GOT3 (cell line): ENCODE measurements at places on chromosomes 11 and 22.

DNA sequence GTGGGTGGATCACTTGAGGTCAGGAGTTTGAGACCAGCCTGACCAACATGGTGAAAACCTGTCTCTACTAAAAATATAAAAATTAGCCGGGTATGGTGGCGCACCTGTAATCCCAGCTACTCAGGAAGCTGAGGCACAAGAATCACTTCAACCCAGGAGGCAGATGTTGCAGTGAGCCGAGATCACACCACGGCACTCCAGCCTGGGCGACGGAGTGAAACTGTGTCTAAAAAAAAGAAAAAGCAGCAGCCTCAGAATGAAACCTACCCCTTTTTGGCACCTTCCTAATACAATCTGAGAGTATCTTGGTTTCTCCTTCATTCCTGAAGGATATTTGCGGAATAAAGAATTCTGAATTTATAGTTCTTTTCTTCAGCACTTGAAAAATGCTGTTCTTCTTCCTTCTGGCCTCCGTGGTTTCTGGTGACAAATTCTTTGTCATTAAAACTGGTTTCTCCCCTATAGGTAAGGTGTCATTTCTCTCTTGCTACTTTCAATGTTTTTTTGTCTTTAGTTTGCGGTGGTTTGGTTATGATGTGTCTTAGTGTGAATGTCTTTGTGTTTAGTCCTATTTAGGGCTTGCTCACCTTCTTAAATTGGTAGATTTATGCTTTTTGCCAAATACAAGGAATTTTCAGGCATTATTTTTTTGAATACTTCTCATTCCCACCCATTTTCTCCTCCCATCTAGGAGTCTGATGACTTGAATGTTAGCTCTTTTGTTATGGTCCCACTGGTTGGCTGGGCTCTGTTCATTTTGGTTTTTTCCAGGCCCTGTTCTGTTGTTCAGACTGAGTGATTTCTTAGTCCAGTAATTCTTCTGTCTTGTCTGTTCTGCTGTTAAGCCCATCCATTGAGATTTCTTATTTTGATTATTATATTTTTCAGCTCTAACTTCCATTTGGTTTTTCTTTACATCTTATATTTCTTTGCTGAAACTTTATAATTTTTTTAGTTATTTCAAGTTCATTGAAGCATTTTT lies 15.4 kb downstream of the ASRGL1 start:
- DNase-seq: no peak

DNA sequence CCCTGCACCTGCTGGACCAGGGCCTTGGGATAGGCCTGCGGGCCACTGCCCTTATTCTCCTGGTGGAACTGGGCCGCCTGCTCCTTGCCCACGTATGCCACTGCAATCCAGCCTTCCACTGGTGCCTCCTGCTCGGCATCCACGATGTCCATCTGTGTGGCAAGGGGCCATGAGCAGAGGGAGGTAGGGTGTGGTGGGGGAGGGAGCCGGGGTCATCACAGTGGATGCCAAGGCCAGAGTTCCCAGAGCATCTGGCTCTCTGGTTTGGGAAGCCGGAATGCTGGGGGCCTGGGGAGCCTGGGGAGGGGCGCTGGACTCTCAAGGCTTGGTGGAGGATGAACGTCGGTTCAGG lies 627 bp downstream of the RNF215 start:
- no peak for DNase-seq

GRCh38 chr11:114106986-114107385 lies 47.5 kb downstream of the ZBTB16 start:
- DNase-seq: no peak

GRCh38 chr22:35604621-35605368 lies 12.3 kb downstream of the MB start:
- DNase-seq: no peak

DNA sequence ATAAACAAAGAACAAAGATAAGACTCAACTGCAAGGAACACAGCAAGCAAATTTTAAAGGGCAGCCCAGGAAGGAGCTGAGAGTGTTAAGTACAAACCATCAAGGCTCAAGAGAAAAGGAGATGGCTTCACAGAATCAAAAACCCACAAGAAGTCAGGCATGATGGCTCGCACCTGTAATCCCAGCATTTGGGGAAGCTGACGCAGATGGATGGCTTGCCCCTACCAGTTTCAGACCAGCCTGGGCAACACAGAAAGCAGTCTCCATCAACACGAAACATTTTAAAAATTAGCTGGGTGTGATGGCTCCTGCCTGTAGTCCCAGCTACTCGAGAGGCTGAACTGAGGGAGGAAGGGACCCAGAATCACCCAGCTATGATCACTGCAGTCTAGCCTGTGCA lies 32.6 kb downstream of the MAPK1 start:
- no peak for DNase-seq

GRCh38 chr11:124600621-124601320 lies 10.5 kb upstream of the PANX3 start:
- no peak for DNase-seq

DNA sequence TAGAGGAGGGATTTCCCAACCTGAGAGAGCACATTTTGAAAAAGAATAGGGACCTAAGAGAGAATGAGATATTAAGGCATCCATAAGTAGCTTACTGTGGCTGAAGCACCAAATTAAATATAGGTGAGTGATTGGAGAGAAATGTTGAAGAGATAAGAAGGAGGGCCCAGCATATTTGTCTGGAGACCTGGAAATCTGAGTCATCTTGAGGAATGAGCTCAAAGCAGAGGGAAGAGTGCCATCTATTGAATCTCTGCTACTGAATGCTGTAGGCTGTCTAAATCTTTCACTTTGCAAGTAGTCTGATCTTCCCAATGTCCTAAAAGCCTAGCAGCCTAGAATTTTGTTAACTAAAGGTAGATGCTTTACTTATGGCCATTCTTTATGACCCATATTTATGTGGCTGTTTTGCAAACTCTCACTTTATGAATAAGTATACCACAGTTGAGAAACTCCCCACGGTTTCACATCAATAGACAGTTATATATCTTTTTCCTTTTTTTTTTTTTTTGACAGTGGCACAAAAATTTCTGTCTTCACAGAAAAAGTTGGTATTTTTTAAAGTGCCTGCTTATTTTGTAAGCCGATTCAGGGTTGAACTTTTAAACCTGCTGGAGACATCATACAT lies 2093.5 kb downstream of the LRRC4C start:
- no peak for DNase-seq

DNA sequence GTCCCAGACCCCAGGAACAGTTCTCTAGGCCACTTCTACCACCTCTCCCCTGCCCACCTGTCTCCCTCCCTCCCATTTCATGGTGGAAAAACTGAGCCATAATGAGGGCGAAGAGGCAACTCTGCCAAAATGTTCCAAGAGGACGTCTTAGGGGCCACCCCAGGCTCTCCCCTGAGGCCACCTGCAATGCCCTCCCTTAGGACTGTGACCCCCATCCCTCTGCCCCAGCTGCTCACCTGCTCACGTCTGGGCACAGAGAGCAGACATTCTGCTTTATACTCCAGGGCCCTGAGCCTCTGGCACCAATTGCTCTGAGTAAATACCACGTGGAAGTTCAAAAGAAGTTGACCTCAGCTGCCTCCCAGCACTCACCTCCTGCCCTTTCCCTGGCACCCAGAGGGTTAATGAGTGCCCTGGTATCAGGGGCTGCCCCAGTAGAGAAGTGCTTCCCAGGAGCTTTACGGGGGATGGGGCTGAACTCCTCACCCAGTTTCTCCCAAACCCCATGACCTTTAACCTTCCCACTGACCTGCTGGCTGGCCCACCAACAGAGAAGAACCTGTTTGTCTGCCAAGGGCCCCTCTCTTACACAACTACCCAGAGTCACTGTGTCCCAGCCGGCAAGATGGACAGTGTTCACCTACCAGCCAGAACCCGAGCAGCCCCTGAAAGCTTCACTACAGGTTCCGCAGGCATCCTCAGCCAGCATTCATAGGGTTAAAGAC lies 627 bp upstream of the APOA5 start:
- no peak for DNase-seq

GRCh38 chr11:15107730-15108515 lies 6.8 kb upstream of the INSC start:
- no peak for DNase-seq

- DNase-seq: no peak
Measured at GRCh38 chr22:49995361-49996118, 17.0 kb downstream of the IL17REL start.

- DNase-seq: no peak
Measured at GRCh38 chr11:118531597-118532084, 649 bp downstream of the TMEM25 start.

GRCh38 chr11:99325847-99326246 lies 305.1 kb downstream of the CNTN5 start:
- no peak for DNase-seq

DNA sequence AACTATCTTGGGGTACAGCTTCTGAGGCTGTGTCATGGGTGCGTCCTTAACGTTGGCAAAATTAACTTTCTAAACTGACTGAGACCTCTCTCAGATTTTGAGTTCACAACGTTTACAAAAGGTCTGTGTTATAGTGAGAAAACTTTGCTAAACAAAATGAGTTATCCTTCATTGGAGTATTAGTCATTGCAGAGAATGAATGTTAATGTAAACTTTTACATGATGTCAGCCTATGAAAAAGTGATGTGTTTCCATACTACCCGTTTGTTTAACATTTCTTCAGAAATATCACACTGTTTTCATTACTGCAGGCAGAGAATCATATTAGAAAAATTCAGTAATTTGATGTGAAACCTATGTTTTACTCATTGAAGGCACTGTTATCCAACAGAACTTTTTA lies 32.1 kb downstream of the HSD17B12 start:
- no peak for DNase-seq

DNA sequence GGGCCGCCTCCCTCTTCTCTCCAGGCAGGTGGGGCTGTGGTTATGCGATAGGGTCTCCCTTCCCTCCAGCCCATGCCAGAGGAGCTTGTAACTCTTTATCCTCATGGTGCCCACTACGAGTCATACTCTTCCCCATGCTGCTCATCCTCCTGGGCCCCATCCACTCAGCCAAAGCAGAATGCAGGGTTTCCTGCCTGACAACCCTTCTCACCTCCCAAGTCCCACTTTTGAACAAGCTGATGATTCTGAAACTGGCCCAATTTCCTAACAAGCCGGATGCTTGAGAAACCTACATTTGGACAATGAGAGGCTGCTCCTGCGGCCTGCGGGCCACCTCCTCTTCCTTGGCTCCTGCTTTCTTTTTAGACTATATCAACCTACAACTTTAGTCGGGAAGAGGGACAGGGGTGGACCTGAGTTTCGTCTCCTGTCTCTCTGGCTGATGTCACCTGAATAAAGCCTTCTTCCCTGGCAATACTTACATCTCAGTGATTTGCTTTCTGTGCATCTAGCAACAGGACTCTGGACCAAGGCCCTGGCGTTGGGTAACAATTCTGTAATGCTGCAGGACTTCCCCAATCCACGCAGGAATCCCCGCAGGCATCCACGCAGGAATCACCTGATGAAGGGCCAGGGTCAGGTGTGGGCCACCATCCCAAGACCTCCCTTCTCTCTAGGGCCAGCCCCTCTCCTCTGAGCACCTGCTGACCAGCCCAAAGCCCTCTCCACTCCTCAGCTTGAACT lies 1.5 kb upstream of the NDUFS8 start:
- no peak for DNase-seq

- DNase-seq: no peak
Measured at GRCh38 chr22:24410110-24410856, 17.1 kb upstream of the ADORA2A start.

DNA sequence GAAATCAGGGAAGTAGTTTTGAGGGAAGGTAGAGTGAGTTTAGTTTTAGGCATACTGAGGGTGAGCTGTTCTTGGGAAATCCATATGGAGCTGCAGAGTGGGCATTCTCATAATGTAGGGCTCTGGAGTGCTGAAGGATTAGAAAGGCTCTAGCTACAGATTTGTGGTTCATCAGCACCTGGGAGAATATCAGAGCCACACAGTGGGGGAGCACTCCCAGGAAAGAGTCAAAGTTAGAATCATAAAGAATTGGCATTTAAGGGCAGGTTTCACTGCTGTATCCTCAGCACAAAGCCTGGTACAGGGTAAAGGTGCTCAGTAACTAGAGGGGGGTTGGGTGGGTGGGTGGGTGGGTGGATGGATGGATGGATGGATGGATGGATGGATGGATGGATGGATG lies 52.5 kb downstream of the SLN start:
- no peak for DNase-seq
